Subcutaneous preadipocyte (primary cell): ENCODE measurements at places on chromosomes 7 and 10. TPM values are rescaled to one million over a fixed set of nuclear protein-coding genes. Genes with fewer than 3 reads are reported as not detected.

PVRIG gene
- total RNA-seq = not detected in 2 replicates

SLC25A28 gene
- 13.5 and 19.8 TPM in 2 replicates for total RNA-seq

FAM221A gene
- 0.78 and 1.8 TPM in 2 replicates for total RNA-seq

STRIP2 gene
- total RNA-seq = 4.0 and 12.5 TPM in 2 replicates

RASA4 gene
- total RNA-seq = 1.4 and 3.3 TPM in 2 replicates

FEZF1 gene
- not detected in 2 replicates for total RNA-seq

RAMP3 gene
- not detected in 2 replicates for total RNA-seq

TMEM213 gene
- total RNA-seq = not detected in 2 replicates

LRRC17 gene
- total RNA-seq = 2.6 and 9.6 TPM in 2 replicates

CDC14C gene
- 0.37 TPM in 1 of 2 replicates, not detected in the other for total RNA-seq

AKR1C4 gene
- total RNA-seq = not detected in 2 replicates

SPDYE6 gene
- total RNA-seq = not detected in 2 replicates

ZNF735 gene
- not detected in 2 replicates for total RNA-seq

ARPC1A gene
- 248 and 279 TPM in 2 replicates for total RNA-seq

TSPAN12 gene
- 0.37 and 0.78 TPM in 2 replicates for total RNA-seq

EBLN1 gene
- total RNA-seq = not detected in 2 replicates

OPN1SW gene
- not detected in 2 replicates for total RNA-seq

CYP3A4 gene
- total RNA-seq = not detected in 2 replicates

PNLIPRP3 gene
- 0.37 and 1.2 TPM in 2 replicates for total RNA-seq

CPA5 gene
- total RNA-seq = not detected in 2 replicates

TTYH3 gene
- total RNA-seq = 19.0 and 24.6 TPM in 2 replicates

OR13A1 gene
- not detected in 2 replicates for total RNA-seq

CACNB2 gene
- 11.1 and 12.5 TPM in 2 replicates for total RNA-seq

HOXA5 gene
- 6.5 and 9.9 TPM in 2 replicates for total RNA-seq

IL15RA gene
- total RNA-seq = 4.5 and 9.9 TPM in 2 replicates

RHOBTB1 gene
- 5.5 and 11.8 TPM in 2 replicates for total RNA-seq

SLC39A12 gene
- total RNA-seq = not detected in 2 replicates

C1GALT1 gene
- 33.8 and 45.4 TPM in 2 replicates for total RNA-seq

POLR1F gene
- total RNA-seq = 19.5 and 23.9 TPM in 2 replicates

SLC16A12 gene
- under 0.01 and 0.20 TPM in 2 replicates for total RNA-seq

WASHC2C gene
- 32.7 and 39.3 TPM in 2 replicates for total RNA-seq

MMRN2 gene
- total RNA-seq = 4.4 and 4.7 TPM in 2 replicates

KEL gene
- not detected in 2 replicates for total RNA-seq

TMEM273 gene
- not detected in 2 replicates for total RNA-seq

MMD2 gene
- not detected in 2 replicates for total RNA-seq

IL6 gene
- 1.1 and 1.2 TPM in 2 replicates for total RNA-seq

NKX1-2 gene
- total RNA-seq = not detected in 2 replicates

MICALL2 gene
- total RNA-seq = 19.1 and 23.9 TPM in 2 replicates

PBLD gene
- total RNA-seq = 2.2 and 2.9 TPM in 2 replicates

SPDYE1 gene
- total RNA-seq = under 0.01 TPM in 1 of 2 replicates, not detected in the other

NOM1 gene
- 14.3 and 26.6 TPM in 2 replicates for total RNA-seq

SLC29A4 gene
- total RNA-seq = 0.59 and 0.73 TPM in 2 replicates

CFAP58 gene
- total RNA-seq = 0.37 and 0.59 TPM in 2 replicates

CFAP43 gene
- under 0.01 and 0.39 TPM in 2 replicates for total RNA-seq

MINDY4 gene
- 14.7 and 17.0 TPM in 2 replicates for total RNA-seq

MYL10 gene
- total RNA-seq = not detected in 2 replicates

CYP2E1 gene
- total RNA-seq = under 0.01 and 0.39 TPM in 2 replicates

SLC13A4 gene
- 0.98 and 1.5 TPM in 2 replicates for total RNA-seq

CTAGE15 gene
- total RNA-seq = not detected in 2 replicates

IFIT1 gene
- 4.3 and 5.5 TPM in 2 replicates for total RNA-seq

CHST3 gene
- 20.9 and 23.5 TPM in 2 replicates for total RNA-seq

ABCC2 gene
- total RNA-seq = 12.1 and 22.7 TPM in 2 replicates
